Spinal cord (tissue), 10 donors: ENCODE measurements at places on chromosomes 6 and 20. TPM values are rescaled to one million over a fixed set of nuclear protein-coding genes. Genes with fewer than 3 reads are reported as not detected.

DNA sequence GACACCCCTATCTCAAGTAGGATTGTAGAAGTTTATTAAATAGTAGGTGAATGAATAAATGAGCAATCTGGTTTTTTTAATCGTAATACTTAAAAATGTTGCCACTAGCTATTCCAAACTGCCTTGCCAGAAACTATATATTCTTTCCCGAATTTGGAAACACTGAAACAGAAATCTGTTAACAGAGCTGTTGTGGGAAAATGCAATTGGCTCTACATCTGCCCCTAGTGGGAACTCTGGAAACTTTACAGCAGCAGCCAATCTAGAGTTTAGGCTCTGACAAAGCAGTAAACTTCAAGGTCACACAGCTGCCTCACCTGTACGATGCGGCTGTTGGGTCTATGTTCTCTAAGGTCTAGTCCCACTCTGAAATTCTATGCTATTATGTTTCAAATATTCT, 41.7 kb downstream of the SYNE1 start:
- H3K36me3 ChIP-seq = no peaks in the 10 kb centered on the region
- no peak overlapping the region for H3K4me3 ChIP-seq
- DNase-seq = no peak

- DNase-seq = no peak
- no peak overlapping the region for H3K4me3 ChIP-seq
- peaks cover 13% of the 10 kb centered on the region for H3K4me1 ChIP-seq
- H3K27me3 ChIP-seq = no peaks in the 10 kb centered on the region
- no peak overlapping the region for H3K27ac ChIP-seq
Observed at GRCh38 chr20:51526754-51527153, 15.8 kb downstream of the NFATC2 start.

GRCh38 chr20:10242166-10242565, 23.5 kb downstream of the SNAP25 start:
- no peak overlapping the region for H3K27ac ChIP-seq
- DNase-seq = no peak
- no peaks in the 10 kb centered on the region for H3K27me3 ChIP-seq
- peaks cover 7% of the 10 kb centered on the region for H3K36me3 ChIP-seq

DNA sequence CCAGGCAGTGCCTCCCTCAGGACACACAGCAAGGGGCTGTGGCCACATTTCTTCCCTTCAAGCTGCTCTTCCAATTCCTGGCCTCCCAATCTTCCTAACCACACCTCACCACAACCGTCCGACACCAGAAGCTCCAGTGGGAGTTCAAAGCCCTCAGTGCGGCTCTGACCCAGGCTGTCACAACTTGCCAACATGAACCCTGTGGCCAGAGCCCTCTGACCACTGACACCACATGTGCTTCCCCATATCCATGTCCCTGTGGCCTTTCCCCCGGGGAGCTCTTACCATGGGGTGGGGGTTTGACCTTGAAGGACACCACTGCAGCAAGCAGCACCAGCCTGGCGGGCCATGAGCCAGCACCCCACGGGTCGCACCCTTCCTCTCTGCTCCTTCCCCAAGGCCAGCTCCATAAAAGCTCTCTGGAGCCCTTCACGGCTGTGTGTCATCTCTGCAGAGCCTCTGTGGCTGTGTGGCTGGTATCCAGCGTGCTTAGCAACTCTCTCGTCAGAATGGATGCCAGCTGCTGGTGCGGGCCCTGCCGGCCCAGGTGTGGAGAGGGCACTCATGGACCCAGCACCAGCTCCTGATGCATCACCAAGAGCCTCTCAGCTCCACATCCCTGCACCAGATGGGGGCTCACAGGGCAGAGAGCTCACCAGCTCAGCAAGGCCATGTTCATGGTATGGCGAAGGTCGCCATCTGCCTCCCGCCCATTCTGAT, 106.1 kb downstream of the PSMB1 start:
- no peak overlapping the region for H3K27ac ChIP-seq
- H3K4me1 ChIP-seq = peaks cover 30% of the 10 kb centered on the region
- H3K4me3 ChIP-seq = no peak overlapping the region
- H3K36me3 ChIP-seq = peaks cover 3% of the 10 kb centered on the region
- DNase-seq = no peak

- no peak overlapping the region for H3K27ac ChIP-seq
- peak; percentile 83 for DNase-seq
- peaks cover 22% of the 10 kb centered on the region for H3K4me1 ChIP-seq
Observed at GRCh38 chr6:159691133-159691962, 1.7 kb downstream of the SOD2 start.

DNA sequence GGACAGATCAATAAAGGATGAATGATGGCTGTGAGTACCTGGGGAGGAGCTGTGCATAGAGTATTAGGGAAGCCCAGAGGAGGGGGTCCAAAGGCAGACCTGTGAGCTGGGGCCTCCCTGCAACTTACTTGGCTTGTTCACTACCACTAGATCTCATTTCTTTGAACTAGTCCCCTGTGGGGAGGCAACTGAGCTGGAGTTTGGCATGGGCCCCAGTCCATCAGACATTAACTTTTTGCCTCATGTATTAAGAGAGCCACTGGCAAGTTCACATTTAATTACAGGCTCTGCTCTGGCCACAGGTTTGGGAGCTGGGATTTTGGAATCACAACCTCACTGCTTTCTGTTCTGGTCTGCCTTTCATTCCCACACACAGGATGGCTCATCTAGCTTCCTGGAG, 254.1 kb downstream of the PRL start:
- peak overlapping the region; percentile 29 for H3K27ac ChIP-seq
- no peak for DNase-seq
- H3K36me3 ChIP-seq = no peaks in the 10 kb centered on the region
- H3K4me1 ChIP-seq = peaks cover 8% of the 10 kb centered on the region
- no peak overlapping the region for H3K4me3 ChIP-seq
- H3K27me3 ChIP-seq = no peaks in the 10 kb centered on the region

MOXD1 gene
- total RNA-seq = 21.3 TPM

RFX6 gene
- total RNA-seq = not detected
